NCI-H524 treated with DMSO at 0.1 percent for 48 hours (cell line): ENCODE measurements at places on chromosomes 11 and 22.

DNA sequence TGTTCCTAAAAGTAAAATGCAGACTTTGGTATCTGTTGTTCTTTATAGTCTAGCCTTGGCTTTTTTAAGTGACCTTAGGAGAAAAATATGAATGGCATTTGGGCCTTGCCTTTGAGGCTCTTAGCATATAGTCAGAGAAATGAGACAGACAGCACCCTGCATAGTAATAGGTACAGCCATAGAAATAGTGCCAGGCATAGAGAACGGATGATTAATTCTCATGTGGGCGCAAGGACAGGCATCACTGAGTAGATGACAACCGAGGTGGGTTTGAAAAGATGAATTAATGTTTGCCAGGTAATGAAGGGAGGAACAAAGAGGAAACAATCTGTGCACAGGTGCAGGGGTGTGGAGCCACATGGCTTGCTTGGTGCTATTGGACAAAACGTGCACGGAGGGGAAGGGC is 90.5 kb downstream of the BMAL1 start:
- no peak for DNase-seq

GRCh38 chr22:49015459-49015858 is 812.2 kb downstream of the BRD1 start:
- no peak for DNase-seq

- no peak for DNase-seq
These were observed 70.8 kb downstream of the WNT7B start for GRCh38 chr22:45905924-45906865.

DNA sequence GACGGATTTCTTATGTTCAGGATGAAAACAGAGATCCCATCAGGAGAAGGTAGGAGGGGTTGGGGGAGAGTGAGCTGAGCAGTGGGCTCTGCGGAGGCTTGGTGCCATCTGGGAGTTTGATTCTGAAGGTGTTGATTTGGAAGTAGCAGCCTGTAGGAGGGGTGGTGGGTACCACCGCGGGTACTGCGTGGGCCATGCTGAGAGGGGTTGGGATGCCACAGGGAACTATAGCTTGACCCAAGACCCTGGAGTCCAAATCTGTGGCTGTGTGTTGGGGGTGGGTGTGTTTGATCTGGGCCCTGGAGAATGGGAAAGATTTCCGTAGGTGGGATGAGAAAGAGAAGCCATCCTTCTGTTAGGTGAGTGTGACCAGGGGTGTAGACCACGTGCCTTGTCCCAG is 5.0 kb downstream of the INCENP start:
- no peak for DNase-seq

DNA sequence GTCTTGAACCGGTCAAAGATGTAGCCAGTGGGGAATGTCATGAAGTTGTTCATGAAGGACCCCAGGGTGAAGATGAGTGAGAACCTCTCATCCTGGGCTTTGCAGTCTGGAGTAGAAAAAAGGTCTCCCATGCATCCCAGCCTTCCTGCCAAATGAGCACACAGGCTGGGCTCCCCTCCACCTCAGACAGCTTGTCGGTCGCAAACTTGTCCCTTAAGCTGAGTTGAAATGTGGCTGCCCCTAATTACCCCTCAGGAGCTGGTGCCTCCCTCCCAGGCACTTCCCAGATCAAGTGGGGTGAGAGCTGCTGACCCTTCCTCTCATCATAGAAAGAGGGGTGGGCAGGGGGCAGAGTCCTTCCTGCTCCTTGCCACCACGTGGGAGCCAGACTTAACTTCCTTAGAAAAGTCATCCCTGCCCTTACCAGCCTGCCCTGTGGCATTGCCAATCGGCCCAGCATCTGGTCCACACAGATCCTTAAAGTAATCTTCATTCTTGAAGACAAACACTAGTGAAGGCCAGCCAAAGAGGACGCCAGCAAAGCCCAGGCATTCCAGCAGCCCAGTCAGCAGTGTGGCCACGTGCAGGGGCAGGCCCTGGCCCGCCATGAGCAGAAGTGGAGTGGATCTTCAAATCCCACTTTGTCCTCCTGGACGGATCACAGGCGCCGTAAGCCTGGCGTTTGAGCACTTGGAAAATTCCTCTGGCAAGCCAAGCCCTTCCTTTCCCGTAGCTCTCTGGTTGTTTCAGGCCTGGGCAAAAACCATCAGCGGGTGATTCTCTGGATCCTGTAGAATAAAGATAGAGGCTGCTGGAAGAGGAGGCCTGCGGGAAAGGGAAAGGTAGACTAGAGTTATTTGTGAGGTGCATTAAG is 1.1 kb downstream of the SLC43A3 start:
- no peak for DNase-seq

DNA sequence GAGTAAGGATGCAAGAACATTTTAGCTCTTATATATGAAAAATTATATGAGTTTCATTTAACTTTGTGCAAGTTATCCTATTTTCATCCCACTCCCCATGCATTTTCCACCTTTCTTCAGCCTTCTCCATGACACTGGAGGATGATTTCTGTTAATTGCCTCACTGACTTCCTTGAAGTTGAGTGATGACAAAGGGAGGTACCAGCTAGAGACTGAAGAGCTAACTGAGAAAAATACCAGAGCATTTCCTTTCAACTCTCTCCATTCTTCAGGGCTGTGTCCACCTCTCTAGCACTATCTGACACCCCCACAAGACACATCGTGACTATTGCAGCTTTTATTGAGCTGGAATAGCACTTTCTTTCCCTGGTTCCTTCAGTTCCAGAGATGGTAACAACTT is 711.6 kb upstream of the LRRC4C start:
- DNase-seq: no peak

DNA sequence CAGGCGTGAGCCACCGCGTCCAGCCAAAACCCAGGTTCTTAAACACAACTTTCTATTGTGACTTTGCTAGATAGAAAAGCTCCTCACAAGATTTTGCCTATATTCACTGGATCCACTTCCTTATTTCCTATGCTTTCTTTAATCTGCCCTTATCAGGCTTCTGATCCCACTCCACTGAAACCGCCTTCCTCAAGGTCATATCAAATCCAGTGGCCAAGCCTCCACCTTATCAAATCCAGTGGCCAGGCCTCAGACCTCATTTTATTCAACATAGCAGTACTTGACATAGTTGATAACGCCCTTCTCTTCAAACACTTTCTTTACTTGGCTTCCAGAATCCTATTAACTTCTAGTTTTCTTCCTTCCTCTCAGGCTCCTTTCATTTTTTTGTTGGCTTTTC is 29.5 kb downstream of the DIXDC1 start:
- DNase-seq: no peak

DNA sequence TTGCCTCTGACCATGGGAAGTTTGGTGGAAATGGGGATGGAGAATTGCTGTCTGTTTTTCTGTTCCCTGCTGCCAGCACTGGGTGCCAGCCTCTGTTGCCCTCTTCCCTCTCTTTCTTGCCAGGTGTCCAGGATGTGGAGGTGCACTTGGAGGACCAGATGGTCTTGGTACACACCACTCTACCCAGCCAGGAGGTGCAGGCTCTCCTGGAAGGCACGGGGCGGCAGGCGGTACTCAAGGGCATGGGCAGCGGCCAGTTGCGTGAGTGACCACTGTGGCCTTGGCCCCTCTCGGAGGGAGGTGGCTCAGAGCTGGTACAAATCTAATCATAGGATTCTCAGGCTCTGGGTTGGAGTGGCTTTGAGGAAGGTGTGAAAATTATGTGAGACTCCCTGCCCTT is 6.0 kb downstream of the CCS start:
- DNase-seq: no peak

GRCh38 chr11:19644316-19644715 is 68.3 kb upstream of the NAV2 start:
- no peak for DNase-seq

DNA sequence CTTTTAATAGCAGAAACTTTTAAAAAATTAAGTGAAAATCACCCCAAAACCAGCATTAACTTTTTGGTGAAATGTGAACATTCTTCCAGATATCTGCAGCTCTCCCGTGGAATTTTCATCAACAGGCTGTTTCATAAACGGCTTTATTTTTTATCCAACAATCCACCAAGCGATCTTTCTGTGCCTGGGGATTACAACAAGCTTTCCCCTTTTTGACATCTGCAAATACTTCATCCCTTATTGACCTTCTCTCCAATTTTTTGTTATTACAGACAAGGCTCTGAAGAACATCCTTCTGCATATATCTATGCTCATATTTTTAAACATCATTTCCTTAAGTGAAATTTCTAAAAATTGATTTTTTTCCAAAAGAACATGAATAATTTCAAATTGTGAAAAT is 5.8 kb upstream of the SERPINH1 start:
- DNase-seq: no peak

GRCh38 chr22:17496841-17497240 is 66.5 kb upstream of the SLC25A18 start:
- no peak for DNase-seq

GRCh38 chr11:94459576-94459975 is 34.1 kb downstream of the MRE11 start:
- no peak for DNase-seq

DNA sequence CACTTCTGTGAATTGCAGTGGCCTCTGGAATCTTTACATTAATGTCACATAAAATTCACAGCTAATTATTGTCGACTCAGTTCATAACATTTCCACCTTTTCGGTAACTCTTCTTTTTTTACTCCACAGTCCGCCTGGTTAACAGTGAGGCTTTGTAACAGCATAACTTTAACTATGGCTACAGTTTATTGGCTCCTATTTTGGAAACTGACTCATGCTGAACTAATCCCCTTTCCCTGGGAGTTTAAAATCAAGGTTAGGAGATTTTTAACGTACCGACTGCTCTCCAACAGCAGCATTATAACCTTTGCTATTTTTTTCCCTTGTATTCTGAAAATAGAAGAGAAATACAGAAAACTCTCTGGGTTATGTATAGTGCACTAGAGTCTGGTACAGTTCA is 3.2 kb upstream of the POGLUT3 start:
- no peak for DNase-seq

- DNase-seq: no peak
These were observed 34.3 kb upstream of the ASPHD2 start for GRCh38 chr22:26394777-26395176.

GRCh38 chr22:50694099-50694605 is 21.5 kb downstream of the SHANK3 start:
- no peak for DNase-seq

GRCh38 chr22:35866651-35867050 is 149.0 kb downstream of the APOL5 start:
- DNase-seq: no peak

GRCh38 chr11:6473451-6474412 is at the start of gene TRIM3:
TRIM3 (minus strand) TSS chr11:6473941; CDS start chr11:6465695, 8,246 bp downstream.
- peak; percentile 42 for DNase-seq

DNA sequence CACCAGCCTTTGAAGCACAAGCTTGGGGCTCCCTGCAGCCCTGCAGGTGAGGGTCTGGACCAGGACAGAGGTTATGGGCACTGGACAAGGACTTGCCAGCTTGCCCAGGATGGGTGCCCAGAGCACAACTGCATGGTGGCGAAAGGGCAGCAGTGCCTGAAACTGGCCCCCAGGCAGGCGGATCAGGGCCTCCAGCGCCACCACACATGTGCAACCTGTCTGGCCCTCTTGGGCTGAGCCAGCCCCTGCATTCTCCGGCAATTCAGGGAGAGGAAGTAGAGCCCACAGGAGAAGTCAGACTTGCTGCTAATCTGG is 18.8 kb downstream of the MB start:
- no peak for DNase-seq

DNA sequence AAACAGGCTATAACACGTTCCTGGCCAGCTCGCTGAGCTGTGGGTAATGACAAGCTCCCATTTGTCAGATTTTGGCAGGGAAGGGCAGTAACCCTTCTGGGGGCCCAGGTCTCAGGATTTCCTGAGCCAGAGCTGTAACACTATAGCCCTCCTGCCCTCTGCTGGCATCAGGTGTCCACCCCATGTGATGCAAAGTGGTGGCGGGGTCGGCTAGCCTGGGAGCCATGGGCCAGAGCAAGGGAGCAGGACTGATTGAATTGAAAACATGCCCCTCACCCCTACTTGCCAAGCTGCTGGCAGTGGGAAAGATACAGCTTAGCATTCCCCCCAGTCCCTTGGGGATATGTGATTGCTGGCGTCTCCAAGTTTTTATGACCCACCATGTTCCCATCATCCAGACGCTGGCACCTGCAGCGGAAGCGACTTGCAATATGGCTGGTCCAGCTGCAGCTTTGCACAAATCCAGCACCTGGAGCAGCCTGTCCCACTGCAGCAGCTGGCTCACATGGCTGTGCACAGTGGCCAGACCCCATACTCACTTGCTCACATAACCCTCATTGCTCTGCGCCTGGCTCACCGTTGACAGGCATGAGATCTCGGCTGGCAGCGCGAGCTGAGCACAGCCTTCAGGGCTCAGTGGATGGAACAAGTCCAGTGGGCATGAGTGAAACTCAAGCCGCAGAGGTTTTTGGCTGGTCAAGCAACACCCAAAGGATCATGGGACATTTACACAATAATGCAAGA is 1147.8 kb downstream of the JRKL start:
- DNase-seq: no peak

- no peak for DNase-seq
These were observed 31.5 kb downstream of the C2CD3 start for GRCh38 chr11:74139151-74139918.

DNA sequence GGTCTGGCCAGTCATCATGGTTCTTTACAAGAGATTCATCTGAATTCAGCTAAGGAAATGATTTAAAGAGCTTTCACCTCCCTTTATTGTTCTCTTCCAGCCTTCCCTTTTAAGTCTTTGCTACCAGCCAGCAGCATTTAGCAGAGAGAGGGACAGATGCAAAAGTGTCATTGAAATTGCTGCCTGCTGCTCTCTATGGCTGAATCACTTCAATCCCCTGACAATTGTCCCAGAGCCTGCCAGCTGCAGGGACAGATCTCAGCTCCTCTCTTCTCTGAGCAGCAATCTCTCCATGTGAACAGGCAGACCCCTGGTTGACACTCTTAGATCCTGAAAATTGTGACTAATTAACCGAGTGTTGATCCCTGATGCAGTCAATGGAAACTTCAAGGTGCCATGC is 816.9 kb upstream of the CCDC90B start:
- DNase-seq: peak; percentile 2

- no peak for DNase-seq
These were observed 25.8 kb upstream of the LUZP2 start for GRCh38 chr11:24471084-24471483.

DNA sequence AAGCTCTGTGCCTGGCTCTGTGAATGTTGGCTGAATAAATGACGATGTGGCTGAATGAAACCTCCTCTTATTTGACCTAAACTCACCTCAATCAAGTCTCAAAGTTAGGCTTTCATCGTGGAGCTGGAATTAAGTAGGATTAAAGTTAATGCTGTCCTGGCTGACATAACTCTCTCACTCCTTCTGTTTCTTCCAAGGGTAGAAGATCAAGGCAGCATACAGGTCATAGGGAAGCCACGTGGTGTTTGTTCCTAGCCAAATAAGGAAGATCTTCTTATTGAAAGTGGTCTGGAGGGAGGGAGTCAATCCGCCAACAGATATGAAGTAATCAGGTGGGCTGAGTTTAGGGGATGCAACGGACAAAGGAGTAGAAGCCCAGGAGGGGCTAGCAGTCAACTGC is 59.5 kb downstream of the TRIM29 start:
- DNase-seq: no peak
